ENCODE measurements at places on chromosomes 1 and 21.

GRCh38 chr1:198156111-198156744 lies 570 bp upstream of the NEK7 start:
- DNase-seq, result no peak

GRCh38 chr21:25371841-25372425 lies 235.3 kb downstream of the MRPL39 start:
- no peak for DNase-seq

- DNase-seq, result no peak
These were observed 63.6 kb upstream of the ETV3 start for GRCh38 chr1:157201767-157202166.

GRCh38 chr1:32619701-32620485 lies 30.5 kb downstream of the ZBTB8OS start:
- no peak for DNase-seq

GRCh38 chr1:99645203-99645602 lies 710 bp upstream of the PALMD start:
- DNase-seq, result peak; percentile 24

GRCh38 chr1:56803561-56804156 lies 15.5 kb downstream of the FYB2 start:
- DNase-seq, result no peak

- DNase-seq, result no peak
These were observed 89.9 kb downstream of the CD247 start for GRCh38 chr1:167428395-167428794.

GRCh38 chr1:110554871-110555801 lies 36.2 kb upstream of the KCNA10 start:
- DNase-seq, result peak; percentile 2

DNA sequence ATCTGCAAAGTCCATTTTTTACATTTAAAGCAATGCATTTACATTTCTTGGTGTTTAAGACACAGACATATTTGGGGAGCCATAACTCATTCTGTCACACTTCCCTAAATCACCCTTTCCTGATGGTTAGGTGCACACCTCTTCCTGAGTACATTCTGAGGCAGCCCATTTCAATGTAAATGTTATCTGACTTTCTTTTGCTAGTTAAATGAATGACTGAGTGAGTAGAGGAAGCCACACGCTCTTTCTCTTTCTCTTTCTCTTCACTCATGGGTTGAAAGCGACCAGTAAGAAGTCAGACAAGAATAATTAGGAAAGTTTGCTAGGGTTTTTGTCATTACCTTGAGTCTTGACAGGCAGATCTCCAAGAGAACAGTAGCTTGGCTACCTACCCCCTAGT lies 143.1 kb downstream of the S1PR1 start:
- DNase-seq, result no peak
